ENCODE measurements at places on chromosomes 12 and 14.

DNA sequence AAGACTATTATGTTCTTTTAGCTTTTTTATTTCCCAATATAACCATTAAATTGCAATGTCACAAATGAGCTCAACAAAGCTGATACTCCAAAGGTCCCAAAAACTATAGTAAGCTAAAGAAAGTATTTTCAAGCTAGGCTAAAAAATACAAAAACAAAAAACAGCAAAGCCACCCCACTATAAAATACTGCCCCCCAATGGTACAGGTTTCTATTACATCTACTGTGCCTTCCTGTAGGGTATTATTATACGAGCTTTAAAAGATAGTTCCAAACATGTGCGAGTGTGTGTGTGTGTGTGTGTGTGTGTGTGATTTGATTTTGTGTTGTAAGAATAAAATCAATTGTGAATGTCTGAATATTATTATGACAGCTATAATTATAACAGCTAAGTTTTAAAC, 1.1 kb downstream of the IFNG start:
- no peak for DNase-seq

GRCh38 chr12:27782481-27782880, 2.4 kb upstream of the MANSC4 start:
- no peak for DNase-seq

GRCh38 chr12:40158592-40159111, 52.8 kb upstream of the SLC2A13 start:
- DNase-seq, result no peak

DNA sequence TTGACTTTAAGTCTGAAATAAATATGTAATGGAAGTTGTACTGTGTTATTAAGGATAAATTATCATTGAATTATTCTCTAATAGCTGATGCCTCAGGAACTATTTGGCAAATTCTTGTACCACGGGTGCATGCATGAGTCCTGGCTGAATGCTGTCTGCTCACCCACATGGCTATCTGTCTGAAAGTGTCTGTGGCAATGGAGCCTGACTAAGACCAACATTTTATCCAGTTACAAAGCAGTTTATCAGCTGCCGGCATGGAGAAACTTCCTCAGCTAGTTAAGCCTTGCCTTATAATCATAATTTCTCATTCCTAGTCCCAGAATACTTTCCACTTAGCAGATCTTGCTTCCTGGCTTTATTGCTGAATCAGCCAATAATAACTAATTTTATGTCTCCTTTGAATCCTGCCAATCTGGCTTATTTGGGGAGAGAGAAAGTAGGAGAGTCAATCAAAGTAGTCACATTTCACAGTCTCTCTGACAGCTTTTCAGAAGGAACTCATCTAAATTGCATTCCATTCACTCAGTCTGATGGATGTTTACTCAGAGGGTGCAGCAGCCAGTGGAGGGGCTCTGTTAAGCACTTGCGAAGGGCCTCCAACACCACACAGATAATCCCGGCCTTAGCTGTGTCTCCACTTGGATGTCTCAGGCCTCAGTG, 280.6 kb upstream of the CLEC14A start:
- no peak for DNase-seq

- no peak for DNase-seq
These were observed 198.9 kb upstream of the RGS6 start for GRCh38 chr14:71733210-71733883.

DNA sequence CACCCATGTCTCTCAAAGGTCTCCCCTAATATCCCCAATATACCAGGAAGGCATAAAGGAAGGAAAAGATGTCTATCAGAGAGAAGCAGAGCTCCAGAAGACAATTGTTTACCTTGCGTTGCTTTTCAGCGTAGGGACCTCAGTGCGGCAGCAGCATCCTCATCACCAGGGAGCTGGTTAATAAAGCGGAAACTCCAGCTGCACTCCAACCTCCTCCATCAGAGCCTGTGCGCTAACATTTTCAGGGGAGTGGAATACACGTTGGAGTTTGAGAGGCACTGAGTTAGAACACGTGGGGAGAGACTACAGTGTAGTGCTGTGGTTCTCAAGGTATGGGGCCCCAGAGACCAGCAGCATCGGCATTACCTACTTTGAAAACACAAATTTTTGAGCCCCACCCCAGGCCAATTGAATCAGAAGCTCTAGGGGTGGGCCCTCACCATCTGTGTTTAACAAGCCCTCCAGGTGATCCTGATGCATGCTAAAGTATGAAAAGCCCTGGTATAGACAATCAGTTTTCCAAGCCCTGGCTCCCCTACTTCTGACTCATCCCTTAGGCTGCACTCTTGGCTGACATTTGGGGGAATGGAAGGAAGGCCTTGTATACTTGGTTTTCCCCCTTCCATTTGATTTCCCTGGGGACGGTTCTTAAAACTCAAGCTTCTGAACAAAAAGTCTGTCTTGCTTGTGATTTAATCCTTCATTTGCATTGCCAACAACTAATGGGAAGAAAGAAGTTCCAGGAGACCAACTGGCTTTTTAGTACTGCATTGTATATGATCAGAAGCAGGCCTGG, 419.0 kb upstream of the CCDC196 start:
- DNase-seq, result no peak

GRCh38 chr14:20608383-20609110, 17.4 kb upstream of the RNASE12 start:
- no peak for DNase-seq

DNA sequence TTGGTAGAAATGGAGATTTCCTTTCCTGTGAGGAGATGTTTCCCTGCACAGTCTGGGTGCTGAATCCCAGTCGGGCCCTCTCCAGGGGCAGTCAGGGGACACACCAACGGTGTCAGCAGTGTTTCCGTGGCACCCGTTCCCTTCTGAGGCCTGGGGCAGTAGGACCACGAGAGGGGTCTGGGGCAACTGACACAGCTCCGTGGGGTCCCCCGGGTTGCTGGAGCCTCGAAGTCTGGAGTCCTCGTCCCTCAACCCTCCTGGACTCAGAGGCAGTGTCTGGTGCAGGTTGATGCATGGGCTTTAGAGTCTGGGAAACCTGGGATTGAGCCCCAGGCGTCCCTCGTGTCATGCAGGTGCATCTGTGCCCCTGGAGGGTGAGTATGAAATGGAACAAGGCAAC, 327.3 kb downstream of the ADGRD1 start:
- DNase-seq, result no peak
